Suppressor macrophage treated with lipopolysaccharide for 4 hours (primary cell): ENCODE measurements at places on chromosomes 5 and 9.

DNA sequence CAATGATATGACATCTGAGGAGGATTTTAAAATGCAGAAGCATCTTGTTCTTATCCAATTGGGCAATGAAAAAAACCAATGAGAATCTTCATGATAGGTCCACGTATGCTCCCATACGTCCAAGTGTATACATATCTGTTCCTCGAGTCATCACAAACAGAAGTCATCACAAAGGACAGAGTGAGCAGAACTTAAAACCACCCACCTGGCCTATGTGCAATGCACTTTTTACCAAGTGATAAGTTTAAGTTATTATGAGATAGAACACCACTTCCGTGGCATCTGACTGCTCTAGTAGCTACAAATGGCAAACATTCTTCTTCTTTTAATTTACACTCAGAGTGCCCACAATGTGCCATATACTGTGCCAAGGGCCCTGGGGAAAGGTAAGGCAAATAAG, 82.4 kb downstream of the PPP2R2B start:
- DNase-seq = no peak

DNA sequence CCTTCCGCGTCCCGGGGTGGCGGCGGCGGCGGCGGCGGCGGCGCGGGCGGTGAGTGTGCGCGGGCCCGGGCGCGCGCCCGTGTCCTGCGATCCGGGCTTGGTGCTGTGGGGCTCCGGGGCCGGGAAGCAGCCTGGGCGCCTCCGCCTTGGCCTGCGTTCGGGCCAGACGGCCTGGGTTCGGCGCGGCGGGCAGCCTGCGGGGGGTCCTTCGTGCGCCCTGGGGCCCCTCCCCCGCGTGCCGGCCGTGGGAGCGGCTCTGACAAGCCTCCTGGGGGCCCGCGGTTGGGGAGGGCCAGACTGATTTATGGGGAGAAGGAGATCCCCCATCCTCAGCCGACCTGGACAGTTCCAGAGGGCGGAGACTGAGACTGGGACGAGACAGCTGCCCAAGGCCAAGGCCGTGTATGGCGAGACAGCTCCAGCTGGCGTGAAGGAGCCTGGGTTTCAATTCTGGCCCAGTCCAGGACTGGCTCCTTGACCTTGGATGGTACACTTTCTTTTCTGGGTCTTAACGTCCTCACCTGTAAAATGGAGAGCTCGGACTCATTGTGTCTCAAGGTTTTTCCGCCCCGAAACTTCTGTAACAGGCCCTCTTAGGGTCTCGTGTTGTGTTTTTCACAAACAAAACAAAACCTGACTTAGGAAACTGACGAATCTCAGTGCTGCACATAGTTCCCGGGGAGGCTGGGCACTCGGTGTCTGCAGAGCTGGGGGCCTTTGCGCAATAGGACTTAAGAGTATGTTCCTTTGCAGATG, 603 bp downstream of the TMEM268 start:
- peak; percentile 74 for DNase-seq

DNA sequence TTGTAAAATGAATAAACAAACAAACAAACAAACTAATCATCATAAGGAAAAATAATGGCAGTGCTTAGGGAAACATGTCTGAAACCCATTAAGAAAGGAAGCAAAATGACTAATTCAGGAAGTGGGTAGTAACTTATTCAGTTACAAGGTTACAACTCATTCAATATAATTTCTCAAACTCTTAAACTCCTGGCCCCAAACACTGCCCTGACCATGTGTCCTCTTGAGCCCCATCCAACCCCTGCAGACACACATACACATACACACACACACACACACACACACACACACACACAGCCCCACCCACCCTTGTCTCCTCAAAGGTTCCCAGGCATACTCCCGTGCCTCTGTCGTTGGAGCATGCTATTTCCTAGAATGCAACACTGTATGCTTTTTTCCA, 193.9 kb downstream of the SEC61B start:
- DNase-seq = peak; percentile 47

DNA sequence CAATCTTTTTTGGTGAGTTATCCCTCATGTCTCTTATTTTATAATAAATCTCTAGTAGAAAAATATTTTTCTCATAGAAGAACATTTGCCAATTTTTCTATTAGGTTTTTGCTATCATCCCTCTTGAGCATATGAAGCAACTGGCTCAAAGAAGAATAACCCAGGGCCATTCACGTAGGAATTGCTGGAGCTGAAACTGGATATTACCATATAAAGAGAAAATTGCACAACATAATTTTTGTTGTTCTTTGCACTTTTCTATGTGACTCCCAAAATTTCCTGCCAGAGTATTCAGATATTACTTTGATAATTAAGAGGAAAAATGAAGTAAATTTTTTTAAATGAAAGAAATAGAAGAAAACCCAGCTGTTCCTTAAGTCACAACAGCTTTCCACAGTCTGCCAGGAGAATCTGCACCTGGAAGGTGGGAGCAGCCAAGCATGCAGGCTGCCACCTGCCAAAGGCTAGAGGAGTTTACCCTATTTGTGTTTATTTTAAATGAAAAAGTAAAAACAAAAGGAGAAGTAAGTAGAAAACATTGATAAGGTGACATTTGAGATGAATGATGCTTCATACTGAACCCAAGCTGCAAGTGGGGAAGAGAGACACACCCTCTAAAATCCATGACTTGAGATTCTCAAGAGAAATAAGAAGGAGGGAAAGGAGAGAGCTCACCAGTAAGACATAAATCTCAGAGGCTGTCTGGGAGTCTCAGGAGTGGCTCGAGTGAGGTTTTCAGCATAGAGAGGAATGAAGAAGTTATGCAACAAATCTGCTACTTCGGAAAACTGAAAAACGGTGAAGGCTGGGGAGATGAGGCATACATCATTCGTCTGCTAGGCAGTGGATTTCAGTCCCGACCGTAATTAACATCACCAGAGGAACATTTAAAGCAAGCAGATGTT, 31.5 kb upstream of the FREM1 start:
- no peak for DNase-seq

GRCh38 chr5:139862313-139862712, 66.7 kb downstream of the PSD2 start:
- peak; percentile 33 for DNase-seq

DNA sequence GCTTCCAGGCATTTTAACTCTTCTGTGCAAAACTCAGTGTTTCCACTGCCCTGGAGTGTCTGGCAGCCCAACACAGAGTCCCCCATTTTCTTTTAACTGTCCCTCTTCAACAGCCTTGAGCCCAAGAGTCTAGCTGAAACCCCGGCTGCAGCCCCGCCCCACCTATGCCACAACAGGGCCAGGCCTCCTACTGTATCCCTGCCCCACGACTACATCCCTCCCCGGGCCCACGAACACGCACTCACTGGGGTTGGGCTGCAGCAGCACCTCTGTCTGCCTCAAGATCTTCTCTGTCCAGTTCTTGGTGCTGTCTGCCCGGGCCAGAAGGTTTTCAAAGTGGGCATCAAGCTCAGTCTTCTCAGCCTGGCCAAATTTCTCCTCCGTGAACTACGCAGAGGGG, 6.1 kb downstream of the SH3GLB2 start:
- DNase-seq = no peak
